ENCODE measurements at places on chromosomes 1 and 21. TPM values are rescaled to one million over a fixed set of nuclear protein-coding genes. Genes with fewer than 3 reads are reported as not detected.

GRCh38 chr1:197618061-197618460, 157.2 kb downstream of the DENND1B start:
- DNase-seq = no peak

DNA sequence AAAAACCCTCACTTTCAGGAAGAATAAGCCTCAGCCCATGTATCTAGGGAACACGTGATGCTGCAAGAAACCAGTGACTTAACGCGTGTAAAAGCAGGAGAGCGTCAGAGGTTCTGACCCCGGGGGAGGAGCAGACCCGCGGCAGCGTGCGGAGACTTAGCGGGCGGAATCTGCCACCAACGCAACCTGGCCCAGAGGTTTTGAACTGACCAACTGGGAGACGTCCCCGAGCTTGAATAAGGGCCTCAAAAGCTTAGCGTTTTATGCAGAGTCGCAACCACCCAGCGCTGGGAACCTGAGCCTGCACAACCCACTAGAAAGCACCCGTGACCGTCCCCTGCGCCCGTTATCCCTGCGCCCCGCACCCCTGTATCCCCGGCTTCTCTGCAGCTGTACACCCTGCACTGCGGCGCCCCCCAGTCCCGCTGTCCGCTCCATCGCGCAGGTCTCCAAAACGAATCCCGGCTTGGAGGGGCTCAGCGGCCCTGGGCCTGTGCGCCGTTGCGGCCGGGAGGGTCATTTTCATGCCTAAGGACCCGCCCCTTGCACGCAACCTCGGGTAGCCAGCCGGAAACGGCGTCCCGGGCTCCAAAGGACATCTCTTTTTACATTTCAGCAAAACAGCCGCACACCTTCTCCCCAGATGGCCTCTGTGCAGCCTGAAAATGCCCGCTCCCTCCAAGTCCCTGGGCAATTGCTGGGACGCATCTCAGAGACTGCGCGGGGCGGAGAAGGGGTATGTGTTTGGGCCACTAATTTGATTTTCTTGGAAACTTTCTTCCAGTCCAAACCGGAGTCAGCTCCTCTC, 29.4 kb upstream of the TRIM17 start:
- DNase-seq = no peak

GRCh38 chr1:157193702-157194391, 55.7 kb upstream of the ETV3 start:
- DNase-seq = peak; percentile 77

Gene MIXL1
- not detected for total RNA-seq

- DNase-seq = no peak
Measured at GRCh38 chr1:241957692-241958494, at the start of gene BECN2. Gene BECN2 (plus strand): TSS chr1:241957767. CDS start chr1:241957767, 0 bp downstream.

DNA sequence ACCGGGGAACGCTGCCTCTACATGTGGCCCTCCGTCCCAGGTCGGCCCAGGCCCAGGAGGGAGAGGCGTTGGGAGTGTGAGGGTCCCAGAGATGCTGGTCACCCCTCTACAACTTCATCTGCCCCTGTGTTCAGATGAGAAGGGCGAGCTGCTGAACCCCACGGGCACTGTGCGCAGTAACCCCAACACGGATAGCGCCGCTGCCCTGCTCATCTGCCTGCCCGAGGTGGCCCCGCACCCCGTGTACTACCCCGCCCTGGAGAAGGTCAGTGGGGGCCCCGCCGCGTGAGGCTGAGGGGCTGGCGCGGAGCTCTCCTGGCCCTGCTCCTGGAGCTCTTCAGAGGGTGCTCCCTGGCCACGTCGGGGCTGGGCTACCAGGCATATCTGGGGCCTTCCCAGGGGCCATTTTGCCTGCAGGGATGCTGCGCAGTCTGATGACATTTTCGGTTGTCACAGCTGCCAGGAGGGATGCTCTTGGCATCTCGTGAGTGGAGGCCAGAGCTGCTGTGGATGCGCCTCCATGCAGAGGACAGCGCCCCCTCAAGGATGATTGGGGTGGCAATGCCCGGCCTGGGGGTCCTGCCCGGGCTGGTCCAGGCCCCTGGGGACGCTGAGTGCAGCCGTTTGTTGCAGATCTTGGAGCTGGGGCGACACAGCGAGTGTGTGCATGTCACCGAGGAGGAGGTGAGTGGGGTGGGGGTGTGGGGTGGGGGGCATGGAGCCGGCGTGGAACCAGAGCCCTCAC, 68.6 kb downstream of the PIK3CD start:
- no peak for DNase-seq

GRCh38 chr1:81550753-81551152, 250.0 kb upstream of the ADGRL2 start:
- no peak for DNase-seq

Gene C1orf210
- 72.0 TPM for total RNA-seq

DNA sequence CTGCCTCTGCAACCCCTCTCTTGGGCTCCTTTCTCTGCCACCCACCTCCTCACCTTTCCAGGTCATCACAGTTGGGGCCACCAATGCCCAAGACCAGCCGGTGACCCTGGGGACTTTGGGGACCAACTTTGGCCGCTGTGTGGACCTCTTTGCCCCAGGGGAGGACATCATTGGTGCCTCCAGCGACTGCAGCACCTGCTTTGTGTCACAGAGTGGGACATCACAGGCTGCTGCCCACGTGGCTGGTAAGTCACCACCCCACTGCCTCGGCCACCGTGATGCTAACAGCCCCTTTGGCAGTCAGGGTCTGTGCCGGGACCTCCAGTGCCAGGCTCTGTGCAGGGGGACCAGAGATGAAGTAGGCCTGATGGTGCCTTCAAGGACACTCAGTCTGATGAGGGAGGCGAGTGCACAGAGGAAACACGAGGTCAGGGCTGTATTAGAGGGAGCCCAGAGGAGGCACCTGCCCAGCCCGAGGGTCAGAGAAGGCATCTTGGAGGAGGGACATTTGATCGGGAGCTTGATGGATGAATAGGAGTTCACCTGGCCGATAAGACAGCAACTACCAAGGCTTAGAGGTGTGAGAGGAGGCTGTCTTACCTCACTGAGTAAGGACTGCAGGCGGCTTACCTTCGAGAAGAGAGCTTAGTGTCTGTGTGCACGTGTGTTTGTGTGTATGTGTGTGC, 18.1 kb downstream of the PCSK9 start:
- DNase-seq = no peak

Gene DPM3
- 74.3 TPM for total RNA-seq

Gene PROK1
- total RNA-seq = not detected

Gene KRTAP10-9
- total RNA-seq = not detected

- no peak for DNase-seq
Measured at GRCh38 chr21:34105947-34106541, 32.7 kb downstream of the MRPS6 start.

GRCh38 chr1:25066731-25067517, 136.8 kb upstream of the RUNX3 start:
- DNase-seq = no peak

Gene C1orf74
- total RNA-seq = 0.83 TPM

Data from Peyer's patch (tissue), 4 donors.